ENCODE measurements at places on chromosomes 12 and 14. TPM values are rescaled to one million over a fixed set of nuclear protein-coding genes. Genes with fewer than 3 reads are reported as not detected.

Gene SLC5A8
- not detected for total RNA-seq

Gene TBK1
- total RNA-seq: 9.0 TPM

GRCh38 chr12:92208613-92209121 lies 63.0 kb upstream of the BTG1 start:
- no peaks in the 10 kb centered on the region for H3K36me3 ChIP-seq
- peaks cover 18% of the 10 kb centered on the region for H3K4me1 ChIP-seq
- no peaks in the 10 kb centered on the region for H3K27me3 ChIP-seq
- H3K4me3 ChIP-seq: peak overlapping the region; percentile 29
- H3K27ac ChIP-seq: peak overlapping the region; percentile 48
- no peak for DNase-seq

DNA sequence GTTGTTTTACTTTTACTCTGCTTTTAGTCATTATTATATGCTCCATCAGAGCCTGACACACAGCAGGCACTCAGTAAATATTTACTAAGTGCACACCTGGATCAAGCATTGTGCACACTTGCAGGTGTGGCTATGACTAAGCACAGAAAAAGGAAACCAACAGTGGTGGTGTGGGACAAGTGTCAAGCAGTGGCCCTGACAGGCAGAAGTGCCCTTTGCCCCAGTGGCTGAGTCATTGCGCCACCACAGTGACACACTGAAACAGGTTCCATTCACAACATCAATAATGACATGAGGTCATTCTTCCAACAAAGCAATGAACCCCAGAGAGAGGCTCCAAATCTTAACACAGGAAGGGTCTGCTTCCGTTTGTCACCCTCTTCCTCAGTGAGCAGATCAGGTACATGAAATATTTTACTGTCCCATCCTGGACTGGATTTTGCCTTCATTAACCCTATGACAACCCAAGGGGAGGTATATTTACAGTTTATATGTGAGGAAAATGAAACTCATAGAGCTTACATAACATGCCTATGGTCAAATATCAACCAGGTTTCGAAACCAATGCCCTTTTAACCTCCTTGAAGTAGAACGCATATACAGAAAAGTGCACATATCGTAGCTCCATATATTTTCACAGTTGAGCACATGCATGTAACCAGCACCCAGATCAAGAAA lies 82.6 kb upstream of the GTF2A1 start:
- no peak overlapping the region for H3K27ac ChIP-seq
- H3K4me3 ChIP-seq: no peak overlapping the region
- H3K4me1 ChIP-seq: no peaks in the 10 kb centered on the region
- no peaks in the 10 kb centered on the region for H3K27me3 ChIP-seq

DNA sequence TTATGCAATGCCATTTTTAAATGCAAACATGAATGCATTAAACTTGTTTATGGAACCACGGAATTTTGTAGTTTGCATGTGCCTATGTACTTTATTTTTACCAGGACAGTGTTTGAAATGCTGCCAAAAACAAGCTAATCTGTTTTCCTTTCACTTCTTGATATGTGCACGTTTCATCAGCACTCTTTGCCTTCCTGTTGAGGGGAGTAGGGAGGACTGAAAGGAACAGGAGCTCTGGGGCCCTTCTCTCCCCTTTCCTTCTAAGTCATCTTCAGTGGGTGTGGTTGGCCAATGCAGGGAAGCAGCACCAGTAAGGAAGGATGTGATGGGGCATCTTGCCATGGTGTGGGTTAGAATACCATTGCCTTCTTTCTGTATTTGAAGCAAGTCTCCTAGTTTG lies 12.1 kb upstream of the PPP4R4 start:
- no peaks in the 10 kb centered on the region for H3K27me3 ChIP-seq
- H3K4me1 ChIP-seq: peaks cover 12% of the 10 kb centered on the region
- H3K27ac ChIP-seq: no peak overlapping the region
- no peak overlapping the region for H3K4me3 ChIP-seq
- no peak for DNase-seq

GRCh38 chr14:64755781-64756221 lies 51.6 kb downstream of the PLEKHG3 start:
- H3K27me3 ChIP-seq: no peaks in the 10 kb centered on the region
- no peaks in the 10 kb centered on the region for H3K36me3 ChIP-seq
- peaks cover 57% of the 10 kb centered on the region for H3K4me1 ChIP-seq
- H3K4me3 ChIP-seq: no peak overlapping the region

Measured in naive thymus-derived CD4-positive, alpha-beta T cell (primary cell).